ENCODE measurements at places on chromosomes 12 and 14. TPM values are rescaled to one million over a fixed set of nuclear protein-coding genes. Genes with fewer than 3 reads are reported as not detected.

DNA sequence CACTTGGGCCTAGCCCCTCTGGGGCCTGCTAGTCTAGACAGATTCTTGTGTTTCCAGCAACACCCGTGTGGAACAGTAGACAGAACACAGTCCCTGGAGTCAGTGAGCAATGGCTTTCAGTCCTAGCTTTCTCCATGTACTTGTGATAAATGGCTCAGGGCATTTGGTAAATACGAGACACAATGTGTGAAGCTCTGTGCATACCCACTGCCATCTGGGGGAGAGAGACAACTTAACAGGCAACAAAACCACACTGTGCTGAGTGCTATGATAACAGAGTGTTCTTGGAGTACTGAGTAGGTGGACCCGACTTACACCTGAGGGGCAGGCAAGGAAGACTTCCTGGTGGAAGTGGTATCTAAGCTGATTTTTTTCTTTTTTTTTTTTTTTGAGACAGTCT is 86.3 kb upstream of the TBX3 start:
- H3K36me3 ChIP-seq: no peaks in the 10 kb centered on the region
- no peaks in the 10 kb centered on the region for H3K27me3 ChIP-seq
- H3K4me1 ChIP-seq: no peaks in the 10 kb centered on the region
- H3K27ac ChIP-seq: no peak overlapping the region
- DNase-seq: no peak
- H3K4me3 ChIP-seq: no peak overlapping the region

DNA sequence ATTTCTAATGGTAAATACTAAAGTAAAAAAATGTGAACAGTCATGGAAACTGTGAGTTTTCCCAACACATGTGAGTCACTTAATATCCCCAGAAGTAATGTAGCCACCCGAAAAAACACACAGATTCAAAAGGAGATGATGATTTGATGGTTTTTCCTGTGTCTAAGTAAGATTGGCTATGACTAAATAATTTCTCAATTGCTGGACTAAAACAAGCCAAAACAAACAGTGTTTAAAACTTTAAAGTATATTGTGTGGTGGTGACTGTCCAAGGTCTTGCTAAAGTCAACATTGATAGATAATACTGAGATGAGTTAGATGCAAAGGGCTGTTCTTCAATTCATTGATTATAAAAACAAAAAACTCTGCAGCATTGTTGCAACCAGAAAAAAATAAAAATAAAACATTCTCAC is 89.6 kb upstream of the SOX5 start:
- H3K27me3 ChIP-seq: no peaks in the 10 kb centered on the region
- DNase-seq: no peak
- no peak overlapping the region for H3K4me3 ChIP-seq
- no peaks in the 10 kb centered on the region for H3K4me1 ChIP-seq
- no peak overlapping the region for H3K27ac ChIP-seq

- no peak for DNase-seq
- no peak overlapping the region for H3K27ac ChIP-seq
- H3K4me1 ChIP-seq: no peaks in the 10 kb centered on the region
- no peaks in the 10 kb centered on the region for H3K36me3 ChIP-seq
Measured at GRCh38 chr14:51356381-51356780, 116.3 kb downstream of the TMX1 start.

- H3K4me3 ChIP-seq: no peak overlapping the region
- peaks cover 4% of the 10 kb centered on the region for H3K27me3 ChIP-seq
- no peaks in the 10 kb centered on the region for H3K36me3 ChIP-seq
Measured at GRCh38 chr14:96598332-96598928, 96.2 kb downstream of the PAPOLA start.

DNA sequence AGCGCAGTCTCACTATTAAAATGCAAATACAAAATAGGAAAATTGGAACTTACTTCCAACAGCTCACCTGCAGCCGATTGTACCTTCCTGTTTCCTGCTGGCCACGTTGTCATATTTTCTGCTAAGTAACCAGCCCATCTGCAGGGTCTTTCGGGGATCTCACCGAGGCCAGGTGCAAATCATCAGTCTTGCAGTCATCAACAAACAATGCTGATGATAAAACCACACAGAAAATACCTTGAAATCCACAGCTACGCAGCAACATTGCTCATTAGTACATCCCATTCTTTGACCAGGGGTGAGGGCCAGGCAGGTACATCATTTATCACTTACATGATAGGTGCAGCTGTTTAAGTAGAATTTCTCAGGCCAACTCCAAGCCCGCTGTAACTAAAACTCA is 406.9 kb downstream of the TMEM121 start:
- no peak overlapping the region for H3K27ac ChIP-seq
- no peak for DNase-seq
- H3K4me1 ChIP-seq: no peaks in the 10 kb centered on the region
- H3K4me3 ChIP-seq: no peak overlapping the region
- H3K27me3 ChIP-seq: peaks cover 19% of the 10 kb centered on the region

GRCh38 chr14:89469210-89470198 is 52.5 kb upstream of the FOXN3 start:
- H3K4me1 ChIP-seq: peaks cover 30% of the 10 kb centered on the region
- H3K4me3 ChIP-seq: no peak overlapping the region
- H3K27me3 ChIP-seq: no peaks in the 10 kb centered on the region
- H3K36me3 ChIP-seq: peaks cover 17% of the 10 kb centered on the region
- H3K27ac ChIP-seq: no peak overlapping the region

DNA sequence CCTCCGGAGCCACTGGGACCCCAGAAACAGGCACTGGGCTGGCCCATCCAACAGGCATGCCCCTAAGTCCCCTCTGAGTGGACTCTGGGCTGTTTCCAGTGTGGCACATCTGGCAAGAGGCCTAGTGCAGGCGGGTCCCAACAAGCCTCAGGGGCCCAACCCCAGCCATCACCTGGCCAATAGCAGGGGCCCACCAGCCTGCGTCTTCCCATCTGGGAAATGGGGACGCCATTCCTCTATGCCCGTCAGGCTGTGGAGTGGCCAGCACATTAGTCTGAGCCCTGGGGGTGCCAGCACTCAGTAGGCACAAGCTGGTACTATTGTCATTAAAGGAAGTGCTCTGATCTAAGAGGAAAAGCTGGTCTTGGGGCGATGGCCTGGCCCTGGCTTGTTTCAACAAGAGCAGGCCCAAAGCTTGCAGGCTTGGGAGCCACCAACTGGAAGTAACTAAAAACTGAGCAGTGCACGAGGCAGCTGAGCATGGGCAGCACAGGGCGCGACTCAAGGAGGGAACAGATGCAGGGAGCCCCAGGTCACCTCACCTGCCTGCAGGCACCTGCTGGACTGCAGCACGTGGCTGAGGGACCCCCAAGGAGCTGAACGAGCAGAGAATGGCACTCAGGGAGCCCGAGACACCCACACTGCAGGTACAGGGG is 8.4 kb downstream of the DEGS2 start:
- no peaks in the 10 kb centered on the region for H3K36me3 ChIP-seq
- H3K27me3 ChIP-seq: no peaks in the 10 kb centered on the region
- DNase-seq: no peak
- H3K27ac ChIP-seq: no peak overlapping the region

DNA sequence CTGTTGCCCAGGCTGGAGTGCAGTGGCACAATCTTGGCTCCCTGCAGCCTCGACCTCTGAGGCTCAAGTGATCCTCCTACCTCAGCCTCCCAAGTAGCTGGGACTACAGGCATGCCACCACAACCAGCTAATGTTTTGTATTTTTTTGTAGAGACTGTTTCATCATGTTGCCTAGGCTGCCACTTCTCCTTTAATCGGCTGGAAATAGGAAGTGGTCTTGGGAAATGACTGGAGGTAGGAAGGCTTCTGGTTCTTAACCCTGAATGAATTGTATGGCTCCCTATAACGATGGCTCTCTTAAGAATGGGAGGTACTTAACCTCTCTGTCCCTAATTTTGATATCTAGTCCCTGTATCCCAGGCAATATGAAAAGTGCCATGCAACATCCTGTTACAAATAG is 113.9 kb upstream of the USP15 start:
- no peaks in the 10 kb centered on the region for H3K27me3 ChIP-seq
- DNase-seq: no peak
- no peak overlapping the region for H3K4me3 ChIP-seq
- no peaks in the 10 kb centered on the region for H3K36me3 ChIP-seq
- H3K27ac ChIP-seq: no peak overlapping the region
- H3K4me1 ChIP-seq: no peaks in the 10 kb centered on the region

- H3K4me1 ChIP-seq: no peaks in the 10 kb centered on the region
- H3K4me3 ChIP-seq: no peak overlapping the region
Measured at GRCh38 chr12:131783915-131784541, 44.2 kb upstream of the MMP17 start.

DNA sequence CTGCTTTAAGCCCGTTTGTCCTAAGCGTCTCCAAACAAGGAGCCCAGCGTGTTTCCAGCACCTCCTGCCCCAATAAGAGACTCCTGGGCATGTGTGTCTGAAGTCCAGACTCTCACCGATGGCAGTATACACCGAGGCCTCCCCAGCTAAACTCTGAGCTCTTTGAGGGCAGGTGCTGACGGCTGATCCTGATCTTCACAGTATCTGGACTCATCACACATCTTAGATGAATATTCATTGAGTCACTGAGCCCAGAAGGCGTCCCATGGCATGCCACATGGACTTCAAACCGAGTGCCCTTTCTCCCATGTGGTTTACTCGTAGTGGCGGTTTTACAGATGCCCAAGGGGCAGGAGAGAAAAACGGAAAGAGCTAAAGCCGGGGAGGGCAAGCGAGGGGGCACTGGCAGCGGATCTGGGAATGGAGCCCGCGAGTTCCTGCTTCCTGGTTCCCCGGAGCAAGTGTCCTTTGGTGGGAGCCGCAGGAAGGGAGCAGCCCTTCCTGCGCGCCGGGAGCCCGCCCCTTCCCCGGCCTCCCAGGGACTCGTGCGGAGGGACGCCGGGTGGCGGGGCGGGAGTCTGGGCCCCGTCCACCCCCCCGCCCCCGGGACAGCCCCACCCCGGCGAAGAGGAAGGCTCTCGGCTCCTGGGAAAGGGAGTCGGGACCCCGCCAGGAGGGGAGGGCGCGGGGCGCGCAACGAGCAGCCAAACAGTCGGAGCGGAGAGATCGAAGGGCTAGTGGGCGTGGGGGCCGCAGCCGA is 585 bp upstream of the TEAD4 start:
- peaks cover 52% of the 10 kb centered on the region for H3K27me3 ChIP-seq
- H3K4me3 ChIP-seq: no peak overlapping the region
- no peaks in the 10 kb centered on the region for H3K36me3 ChIP-seq
- DNase-seq: no peak

RASSF3 gene
- total RNA-seq: 118 TPM

DNA sequence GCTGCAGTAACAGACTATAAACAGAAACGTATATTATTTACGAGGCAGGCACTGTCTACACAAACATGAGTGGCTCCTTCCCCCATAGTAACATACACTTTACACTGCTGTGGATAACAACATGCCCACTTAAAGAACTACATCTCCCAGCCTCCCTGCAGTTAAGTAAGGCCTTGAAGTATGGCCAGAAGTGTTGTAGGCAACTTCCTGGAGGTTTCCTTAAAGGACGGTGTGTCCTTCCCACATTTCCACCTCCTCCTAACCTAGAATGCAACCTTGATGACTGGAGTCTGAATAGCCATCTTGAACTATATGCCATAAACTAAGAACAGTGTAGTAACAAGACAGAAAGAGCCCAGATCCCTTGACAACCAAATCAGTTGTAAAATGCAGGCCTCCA is 20.3 kb downstream of the MED13L start:
- peaks cover 8% of the 10 kb centered on the region for H3K4me1 ChIP-seq
- H3K27me3 ChIP-seq: no peaks in the 10 kb centered on the region
- H3K27ac ChIP-seq: no peak overlapping the region
- no peak for DNase-seq
- no peaks in the 10 kb centered on the region for H3K36me3 ChIP-seq

DNA sequence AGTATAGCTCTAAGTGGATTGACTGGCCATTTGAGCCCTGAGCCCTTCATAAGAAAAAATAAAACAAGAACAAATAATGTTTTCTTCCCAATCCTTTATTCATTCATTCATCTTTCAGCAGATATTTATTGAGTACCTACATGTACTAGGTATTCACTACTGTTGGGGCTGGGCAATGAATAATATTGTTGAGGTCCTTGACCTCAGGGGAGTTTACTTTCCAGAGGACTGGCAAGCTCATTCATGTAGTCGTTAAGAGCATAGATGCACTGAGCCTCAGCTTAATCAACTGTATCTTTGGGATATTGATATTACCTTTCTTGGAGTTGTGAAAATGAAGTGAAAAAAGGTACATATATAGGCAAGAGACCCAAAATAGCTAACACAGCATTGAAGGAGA is 7.6 kb downstream of the CFAP54 start:
- no peaks in the 10 kb centered on the region for H3K36me3 ChIP-seq
- H3K4me1 ChIP-seq: peaks cover 19% of the 10 kb centered on the region
- no peak overlapping the region for H3K27ac ChIP-seq
- no peak for DNase-seq
- no peak overlapping the region for H3K4me3 ChIP-seq
- no peaks in the 10 kb centered on the region for H3K27me3 ChIP-seq

ARHGAP9 gene
- 354 TPM for total RNA-seq

DNA sequence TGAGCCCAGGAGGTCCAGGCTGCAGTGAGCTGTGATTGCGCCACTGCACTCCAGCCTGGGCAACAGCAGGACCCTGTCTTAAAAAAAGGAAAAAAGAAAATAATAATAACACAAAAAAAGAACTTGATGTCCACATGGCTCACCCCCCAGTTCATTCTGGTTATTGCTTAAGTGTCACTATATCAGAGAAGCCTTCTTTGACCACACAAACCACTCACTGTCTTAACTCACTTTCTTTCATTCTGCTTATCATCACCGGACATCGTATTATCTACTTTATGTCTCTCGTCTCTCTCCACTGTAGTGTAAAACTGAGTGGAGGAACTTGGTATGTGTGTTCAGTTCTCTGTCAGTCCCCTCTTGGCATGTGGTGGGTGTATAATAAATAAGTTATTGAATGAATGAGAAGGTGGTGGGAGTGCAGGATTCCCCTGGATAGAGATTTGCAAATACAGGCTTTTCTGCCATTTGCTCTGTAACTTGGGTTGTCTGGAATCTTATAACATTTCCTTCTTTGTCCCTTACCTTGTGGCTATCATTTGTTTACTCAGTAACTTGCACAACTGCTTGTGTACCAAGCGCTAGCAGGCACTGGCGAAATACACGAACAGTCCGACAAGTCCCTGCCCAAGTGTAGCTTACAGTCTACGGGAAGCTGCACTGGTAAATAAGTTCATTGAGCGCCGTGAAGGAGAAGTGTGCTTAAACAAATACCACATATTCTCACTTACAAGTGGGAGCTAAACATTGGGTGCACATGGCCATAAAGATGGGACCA is 86.6 kb upstream of the TRAF3 start:
- H3K4me3 ChIP-seq: no peak overlapping the region
- H3K36me3 ChIP-seq: no peaks in the 10 kb centered on the region
- no peak for DNase-seq
- no peak overlapping the region for H3K27ac ChIP-seq
- no peaks in the 10 kb centered on the region for H3K27me3 ChIP-seq

Measured in CD4-positive, alpha-beta T cell (primary cell).